T47D (cell line): ENCODE measurements at places on chromosomes 2 and 18.

DNA sequence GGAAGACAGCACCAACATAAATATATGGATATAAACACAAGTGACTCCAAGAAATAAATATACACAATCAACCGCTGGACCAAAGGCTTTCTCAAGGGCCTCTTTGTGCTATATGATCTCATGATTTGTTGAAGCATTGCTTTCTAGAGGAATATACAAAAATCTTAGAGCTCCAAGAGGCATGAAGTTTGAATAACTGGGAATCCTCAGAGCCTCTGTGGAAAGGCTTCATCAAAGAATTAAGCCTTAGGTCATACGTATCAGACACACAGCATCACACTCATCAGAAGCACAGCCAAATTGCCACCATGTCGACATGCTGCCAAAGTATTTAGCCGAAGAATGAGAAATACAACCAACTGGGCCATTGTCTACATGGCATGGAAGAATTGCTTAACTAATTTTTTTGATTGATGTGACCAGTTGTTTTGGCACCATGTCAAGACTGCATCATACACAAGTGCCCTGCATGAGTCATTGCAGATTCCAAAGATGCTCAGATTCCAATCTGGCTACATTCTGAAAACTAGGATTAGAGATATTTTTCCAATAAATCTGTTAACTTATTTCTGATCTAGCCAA lies 860.6 kb upstream of the ZEB2 start:
- DNase-seq = peak; percentile 10

- no peak for DNase-seq
Observed at GRCh38 chr18:23995180-23995579, 19.4 kb upstream of the TTC39C start.

- DNase-seq = peak; percentile 73
Observed at GRCh38 chr2:171160956-171161740, 455 bp upstream of the TLK1 start.

GRCh38 chr18:13451661-13452387 lies 233.3 kb downstream of the LDLRAD4 start:
- no peak for DNase-seq

- no peak for DNase-seq
Observed at GRCh38 chr18:2330764-2331163, 240.5 kb downstream of the METTL4 start.

- DNase-seq = no peak
Observed at GRCh38 chr2:69279211-69279610, 107.8 kb downstream of the GFPT1 start.

- DNase-seq = peak; percentile 13
Observed at GRCh38 chr18:47174545-47175116, 1.5 kb downstream of the IER3IP1 start.

- DNase-seq = no peak
Observed at GRCh38 chr2:43751476-43751990, 22.3 kb upstream of the DYNC2LI1 start.

- no peak for DNase-seq
Observed at GRCh38 chr18:59570796-59571195, 126.4 kb downstream of the CCBE1 start.

DNA sequence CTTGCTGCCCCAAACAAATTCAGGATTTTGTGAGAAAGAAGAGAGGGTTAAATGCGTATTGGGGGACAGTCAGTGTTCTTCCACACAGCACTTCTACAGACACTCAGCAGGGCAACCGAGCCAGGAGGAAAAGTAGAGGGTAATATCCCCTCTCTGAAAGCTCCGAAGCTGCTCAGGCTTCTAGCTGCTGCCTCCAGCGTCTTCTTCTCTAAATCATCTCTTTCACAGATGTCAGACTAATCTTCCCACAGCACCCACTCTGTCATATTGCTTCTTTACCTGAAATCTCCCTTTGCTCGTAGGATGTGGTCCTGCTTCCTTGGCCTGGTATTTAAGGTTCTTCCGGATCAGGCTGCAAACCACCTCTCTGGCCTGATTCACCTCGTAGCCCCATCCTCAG lies 117.6 kb upstream of the HAAO start:
- no peak for DNase-seq

DNA sequence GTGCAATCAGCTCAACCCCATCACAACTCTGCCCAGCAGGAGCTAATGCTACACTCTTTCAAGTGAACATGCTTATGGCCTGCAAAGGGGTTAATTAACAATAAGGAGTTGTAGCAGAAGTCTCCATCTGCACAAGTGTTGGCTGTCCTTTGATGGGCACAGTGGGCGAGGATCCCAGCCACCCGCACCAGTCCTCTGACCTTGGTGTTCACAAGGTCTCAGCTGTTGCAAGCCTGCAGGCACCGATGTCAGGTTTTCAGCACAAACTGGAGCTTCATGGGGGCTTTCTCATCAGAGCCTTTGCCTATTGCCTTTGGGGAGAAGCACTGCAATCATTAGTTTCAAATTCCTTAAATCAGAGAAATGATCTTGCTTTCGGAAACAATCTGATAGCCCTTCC lies 60.9 kb upstream of the TMEM178A start:
- DNase-seq = no peak

- DNase-seq = no peak
Observed at GRCh38 chr18:56391931-56392590, 246.3 kb downstream of the TXNL1 start.

- DNase-seq = no peak
Observed at GRCh38 chr2:166803373-166804000, 84.8 kb upstream of the XIRP2 start.

DNA sequence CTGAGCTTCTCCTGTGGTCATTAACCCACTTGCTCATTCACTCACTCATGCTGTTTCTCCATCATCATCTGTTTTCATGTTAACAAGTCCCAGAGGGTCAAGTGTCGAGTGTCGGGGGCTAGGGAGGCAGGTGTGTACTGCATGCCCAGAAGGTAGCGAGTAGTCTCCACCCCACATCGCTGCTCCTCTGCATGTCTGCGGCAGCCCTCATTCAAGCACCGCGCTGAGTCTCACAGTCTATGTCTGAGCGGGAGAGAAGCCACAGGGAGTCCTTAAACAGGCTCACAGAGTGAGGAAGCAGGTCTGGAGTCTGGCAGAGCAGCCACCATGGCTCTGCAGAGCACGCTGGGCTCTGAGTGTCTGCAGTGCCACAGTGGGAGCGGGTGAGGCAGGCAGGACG lies 121.3 kb upstream of the IL1R2 start:
- no peak for DNase-seq

DNA sequence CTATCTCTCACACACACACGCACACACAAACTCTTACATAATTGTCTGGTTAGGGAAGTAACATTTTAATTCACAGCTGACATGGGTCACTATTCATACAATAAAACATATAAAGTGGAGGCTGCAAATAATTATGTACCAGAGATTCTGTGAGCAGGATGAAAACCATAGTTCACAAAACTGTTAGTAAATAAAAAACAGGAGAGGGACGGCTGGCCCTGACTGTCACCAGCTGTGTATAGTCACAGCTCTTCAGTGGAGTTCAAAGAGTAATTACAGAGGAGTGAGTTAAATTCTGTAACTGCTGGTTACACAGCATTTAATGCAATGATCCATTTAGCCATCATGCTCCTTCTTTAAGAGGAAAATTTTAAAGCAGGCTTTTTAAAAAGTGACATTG lies 76.9 kb downstream of the NRXN1 start:
- no peak for DNase-seq

DNA sequence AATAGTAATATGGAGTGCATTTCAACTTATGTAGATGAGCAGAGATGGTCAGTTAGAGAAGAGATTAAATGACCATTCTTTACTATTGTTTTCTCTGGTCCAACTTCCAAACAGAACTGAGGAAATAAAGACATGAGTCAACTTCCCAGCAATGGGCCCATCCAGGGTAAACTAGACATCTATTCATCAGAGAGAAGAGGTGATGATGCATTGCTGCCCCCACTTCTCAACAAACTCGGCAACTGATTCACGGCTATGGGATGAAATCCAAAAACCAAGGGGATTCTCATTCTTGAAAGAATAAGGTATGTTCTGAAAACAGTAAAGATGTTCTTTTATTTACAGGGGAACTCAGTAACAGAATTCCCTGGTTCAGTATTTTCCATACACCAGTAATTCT lies 190.7 kb downstream of the RDH14 start:
- DNase-seq = no peak

GRCh38 chr2:145079641-145080040 lies 559.7 kb upstream of the ZEB2 start:
- no peak for DNase-seq

DNA sequence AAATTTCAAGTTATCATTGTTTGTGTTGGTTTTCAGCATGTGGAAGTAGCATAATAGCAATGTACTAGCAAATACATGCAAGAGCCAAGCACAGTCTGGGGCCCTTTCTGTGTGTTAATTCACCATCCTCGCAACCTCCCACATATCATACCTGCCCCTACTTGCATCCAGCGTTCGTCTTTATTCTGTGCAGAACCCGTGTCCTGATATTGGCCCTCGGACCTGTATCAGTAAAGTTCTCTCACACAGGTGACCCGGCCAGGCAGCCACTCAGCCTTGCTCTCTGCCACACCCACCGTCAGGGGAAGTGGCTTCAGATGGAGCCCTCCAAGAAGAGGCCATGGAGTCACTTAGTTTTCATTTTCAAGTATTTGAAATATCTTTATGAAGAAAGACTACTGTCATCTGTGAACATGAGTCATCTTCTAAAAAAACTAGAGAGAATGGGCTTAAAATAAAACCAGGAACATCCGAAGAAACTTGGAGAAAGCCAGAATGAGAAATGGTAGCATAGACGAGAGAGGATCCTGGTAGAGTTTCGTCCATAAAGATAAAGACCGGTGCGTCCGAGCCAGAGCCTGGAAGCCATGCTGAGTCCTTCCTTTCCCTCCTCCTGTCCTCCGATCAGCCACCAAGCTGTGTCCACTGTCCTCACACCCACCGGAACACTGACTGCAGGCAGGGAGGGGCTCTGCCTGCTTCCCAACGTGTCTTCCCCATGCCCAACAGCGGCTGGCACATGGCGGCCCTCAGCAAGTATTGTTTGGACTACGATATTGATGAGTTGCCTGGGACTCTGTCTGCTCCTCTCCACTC lies 57.3 kb upstream of the RPL31 start:
- no peak for DNase-seq

DNA sequence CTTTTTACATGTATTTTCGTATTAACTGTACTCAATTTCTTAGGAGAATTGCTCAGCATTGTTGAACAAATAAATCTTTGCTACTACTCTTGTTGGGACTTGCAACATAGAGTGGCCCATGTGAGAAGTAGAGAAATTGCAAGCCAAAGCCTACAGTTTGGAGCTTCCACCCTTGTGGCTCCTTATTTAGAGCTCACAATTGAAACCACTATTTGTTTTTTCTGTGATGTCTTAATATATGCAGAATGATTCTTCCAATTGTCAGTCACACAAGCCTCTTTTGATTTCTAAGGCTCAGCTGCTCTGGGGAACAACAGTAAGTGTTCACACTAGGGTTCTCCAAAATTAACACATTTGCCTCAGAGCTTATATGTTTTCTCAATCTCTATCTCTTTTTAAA lies 60.2 kb upstream of the GALNT13 start:
- DNase-seq = no peak

DNA sequence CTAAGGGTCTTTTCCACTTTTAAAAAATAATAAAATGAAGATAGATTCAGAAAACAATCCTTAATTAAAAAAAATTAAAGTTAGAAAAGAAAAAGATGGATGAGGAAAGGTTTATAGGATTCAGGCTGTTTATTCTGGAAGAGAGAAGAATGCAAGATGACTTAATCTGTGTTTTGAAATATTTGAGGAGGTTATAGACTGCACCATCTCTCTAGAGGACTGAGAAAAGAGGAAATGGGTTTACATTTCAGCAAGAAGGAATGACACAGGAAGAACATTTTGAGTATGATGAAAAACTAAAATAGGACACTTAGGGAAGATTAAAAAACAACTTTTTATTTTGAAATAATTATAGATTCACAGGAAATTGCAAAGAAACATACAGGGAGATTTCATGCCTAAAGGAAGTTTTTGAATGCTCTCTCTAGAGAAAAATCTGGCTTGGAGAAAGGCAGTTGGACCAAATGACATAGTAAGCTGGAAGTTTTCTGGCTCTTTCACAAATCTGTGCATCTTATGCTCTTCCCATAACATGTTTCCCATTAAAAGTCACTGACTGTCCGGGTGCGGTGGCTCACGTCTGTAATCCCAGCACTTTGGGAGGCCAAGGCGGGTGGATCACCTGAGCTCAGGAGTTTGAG lies 75.0 kb downstream of the CERS6 start:
- no peak for DNase-seq
